ENCODE measurements at places on chromosomes 11 and 22.

- no peak for DNase-seq
These were observed 154.6 kb downstream of the TRIM29 start for GRCh38 chr11:119983240-119983732.

DNA sequence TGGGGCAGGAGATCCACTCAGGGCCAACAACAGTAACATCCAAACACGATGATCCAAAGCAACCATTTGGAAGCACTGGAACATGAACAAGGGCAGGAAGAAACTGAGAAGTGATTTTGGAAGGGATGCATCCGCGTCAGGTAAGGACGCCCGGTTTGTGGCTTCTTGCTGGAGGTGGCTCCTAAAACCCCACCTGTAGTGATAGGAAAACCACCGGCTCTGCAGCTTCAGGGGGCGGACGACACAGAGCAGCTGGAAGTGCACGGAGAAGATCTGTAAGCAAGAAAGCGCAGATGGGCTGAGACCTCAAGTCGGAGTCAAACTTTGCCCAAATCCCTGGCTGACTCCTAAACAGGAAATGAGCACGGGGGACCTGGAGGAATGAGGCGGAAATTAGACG lies 1066.1 kb downstream of the BRD1 start:
- no peak for DNase-seq

GRCh38 chr11:80616070-80616800 lies 1175.4 kb upstream of the TENM4 start:
- DNase-seq, result no peak

GRCh38 chr11:112518371-112518770 lies 257.7 kb upstream of the PLET1 start:
- no peak for DNase-seq

DNA sequence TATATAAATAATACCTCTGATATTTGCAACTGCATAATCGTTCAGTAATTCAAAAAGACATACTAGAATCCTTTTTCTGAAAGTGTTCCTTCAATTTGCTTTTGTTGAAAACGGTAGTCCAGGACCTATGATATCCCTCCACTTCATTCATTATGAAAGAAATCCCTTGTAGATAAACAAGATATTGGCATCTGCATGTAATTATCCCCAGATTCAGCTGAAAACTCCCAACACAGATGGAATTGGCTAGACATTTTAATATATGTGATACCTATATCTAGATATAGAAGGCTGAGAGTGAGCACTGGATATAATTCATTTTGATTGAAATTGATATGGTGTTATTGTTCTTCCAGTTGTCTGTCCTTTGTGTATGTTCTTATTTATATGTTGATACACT lies 109.4 kb downstream of the MSANTD4 start:
- no peak for DNase-seq

DNA sequence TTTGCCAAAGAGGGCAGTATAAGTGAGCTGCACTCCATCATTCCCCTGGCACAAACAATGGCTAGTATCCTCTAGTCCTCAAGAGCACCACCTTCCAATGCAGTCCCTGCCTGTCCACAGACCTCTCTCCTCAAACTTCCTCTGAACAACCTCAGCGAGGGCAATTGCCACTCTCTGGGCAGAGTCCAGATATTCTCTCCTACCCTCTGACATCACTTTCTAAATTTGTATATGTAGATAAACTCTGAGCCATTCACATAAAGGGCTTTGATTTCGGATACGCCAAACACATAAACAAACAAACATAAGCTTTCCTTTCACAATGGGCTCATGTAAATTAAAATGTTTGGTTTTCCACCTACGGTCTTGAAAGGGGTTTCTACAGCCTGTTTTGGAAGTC lies 3.0 kb upstream of the SLC43A3 start:
- DNase-seq, result no peak

DNA sequence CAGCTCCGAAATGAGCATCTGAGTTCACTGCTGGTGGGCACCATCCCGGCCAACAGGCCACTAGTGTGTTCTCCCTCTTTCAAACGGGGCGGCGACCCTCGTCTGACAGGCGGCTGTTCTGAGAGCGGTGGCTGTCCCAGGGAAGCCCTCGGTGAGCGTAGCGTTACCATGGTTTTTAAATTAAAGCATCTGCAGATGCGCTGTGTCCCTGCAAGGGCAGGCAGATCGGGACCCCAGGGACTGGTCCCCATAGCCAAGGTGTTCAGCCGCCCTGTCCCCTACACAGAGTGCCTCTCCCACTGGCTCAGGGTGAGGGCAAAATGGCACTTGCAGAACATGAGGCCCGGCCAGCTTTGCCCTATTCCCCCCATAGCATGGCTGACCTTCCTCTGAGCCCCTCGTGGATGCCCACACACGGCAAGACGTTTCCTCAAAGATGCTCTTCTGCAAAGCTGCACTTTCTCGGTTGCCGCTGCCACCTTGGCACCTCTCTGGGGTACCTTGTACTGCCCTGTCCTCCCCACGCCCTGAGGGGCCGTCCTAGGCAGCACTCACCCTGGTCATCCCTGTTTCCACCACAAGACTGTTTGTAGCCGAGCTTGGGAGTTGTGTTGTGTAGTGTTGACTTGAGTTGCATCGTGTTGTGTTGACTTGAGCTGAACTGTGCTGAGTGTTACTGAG lies 51.9 kb upstream of the KCNQ1OT1 start:
- no peak for DNase-seq

GRCh38 chr11:86668929-86669328 lies 3.5 kb downstream of the ME3 start:
- no peak for DNase-seq

- DNase-seq, result no peak
These were observed 155.7 kb downstream of the WT1 start for GRCh38 chr11:32279672-32280071.

GRCh38 chr11:59186130-59186594 lies 14.2 kb downstream of the DTX4 start:
- DNase-seq, result no peak

DNA sequence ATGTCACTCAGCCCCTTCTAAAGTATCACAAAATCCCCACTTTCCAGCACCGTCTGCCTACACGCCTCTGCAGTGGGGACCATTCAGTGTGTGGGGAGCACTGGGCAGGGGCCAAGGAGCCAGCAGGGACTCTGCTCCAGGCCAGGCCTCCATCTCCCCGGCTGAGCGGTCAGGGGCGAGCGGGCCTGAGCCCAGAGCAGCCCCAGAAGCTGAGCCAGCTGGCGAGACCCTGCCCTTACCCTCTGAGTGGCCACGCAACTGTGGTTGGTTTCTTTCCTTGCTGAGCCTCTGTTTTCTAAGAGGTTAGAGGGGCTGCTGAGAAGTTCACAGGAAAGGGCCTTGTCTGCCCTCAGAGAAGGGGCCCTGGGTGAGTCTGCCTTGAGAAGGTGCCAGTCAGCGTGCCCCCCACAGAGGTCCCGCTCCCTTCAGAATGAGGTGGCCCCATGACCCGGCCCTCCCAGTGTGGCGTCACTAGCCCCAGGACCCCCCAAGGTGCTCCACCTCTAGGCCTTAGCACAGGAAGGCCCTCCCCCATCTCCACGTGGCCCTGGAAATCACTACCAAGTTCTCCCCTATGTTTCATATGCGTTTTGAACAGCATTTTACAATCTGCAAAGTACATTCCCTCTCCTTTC lies 46.9 kb downstream of the WNT11 start:
- no peak for DNase-seq

DNA sequence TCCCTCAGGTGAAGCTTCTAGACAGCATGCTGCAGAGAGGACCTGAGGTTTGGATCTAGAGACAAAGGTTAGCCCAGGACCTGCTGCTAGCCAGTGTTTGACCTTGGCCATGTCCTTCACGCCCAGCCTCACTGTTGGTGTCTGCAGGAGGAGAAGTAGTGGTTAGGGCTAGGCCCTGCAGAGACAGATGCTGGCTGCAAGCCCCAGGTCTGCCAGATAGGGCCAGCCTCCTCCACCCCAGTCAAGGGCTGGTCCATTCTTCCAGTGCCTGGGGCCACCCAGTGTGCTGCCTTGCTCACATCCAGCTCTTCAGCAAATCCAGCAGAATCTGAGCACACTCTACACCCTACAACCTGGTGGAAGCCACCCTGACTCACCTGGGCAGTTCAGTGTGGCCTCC lies 21.5 kb upstream of the MIEF1 start:
- DNase-seq, result no peak

DNA sequence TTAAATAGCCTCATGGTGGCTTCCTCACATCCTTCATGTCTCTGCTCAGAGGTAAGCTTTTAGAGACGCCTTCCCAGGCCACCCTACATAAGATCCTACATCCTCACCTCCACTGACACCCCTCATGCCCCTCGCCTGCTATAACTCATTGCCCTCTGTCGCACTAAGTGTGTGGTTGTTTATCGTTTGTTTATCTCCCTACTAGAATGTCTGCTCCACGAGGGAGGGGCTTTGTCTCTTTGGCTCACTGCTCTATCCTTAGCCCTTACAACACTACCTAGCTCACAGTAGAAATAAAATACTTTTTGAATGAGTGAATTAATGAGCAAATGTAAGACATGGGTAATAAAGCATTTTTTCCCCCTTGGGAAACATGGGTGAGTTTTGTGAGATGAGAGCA lies 1.3 kb upstream of the CBLIF start:
- DNase-seq, result no peak

DNA sequence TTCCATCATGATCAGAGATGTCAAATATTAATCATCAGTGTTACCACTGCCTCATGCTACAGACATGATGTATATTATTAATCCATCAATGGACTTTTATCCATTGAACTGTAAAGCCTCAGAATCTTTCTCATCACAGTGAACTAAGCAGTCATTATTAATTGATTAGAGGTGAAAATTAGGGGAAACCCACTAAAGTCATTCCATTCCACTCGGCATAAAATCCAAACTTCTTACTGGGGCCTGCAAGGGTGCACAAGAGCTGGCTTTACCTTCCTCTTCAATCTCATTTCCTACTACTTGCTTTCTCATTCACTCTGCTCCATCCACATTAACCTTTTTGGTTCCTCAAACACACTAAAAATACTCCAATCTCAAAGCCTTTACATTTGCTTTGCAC lies 7.9 kb upstream of the CD44 start:
- DNase-seq, result no peak

DNA sequence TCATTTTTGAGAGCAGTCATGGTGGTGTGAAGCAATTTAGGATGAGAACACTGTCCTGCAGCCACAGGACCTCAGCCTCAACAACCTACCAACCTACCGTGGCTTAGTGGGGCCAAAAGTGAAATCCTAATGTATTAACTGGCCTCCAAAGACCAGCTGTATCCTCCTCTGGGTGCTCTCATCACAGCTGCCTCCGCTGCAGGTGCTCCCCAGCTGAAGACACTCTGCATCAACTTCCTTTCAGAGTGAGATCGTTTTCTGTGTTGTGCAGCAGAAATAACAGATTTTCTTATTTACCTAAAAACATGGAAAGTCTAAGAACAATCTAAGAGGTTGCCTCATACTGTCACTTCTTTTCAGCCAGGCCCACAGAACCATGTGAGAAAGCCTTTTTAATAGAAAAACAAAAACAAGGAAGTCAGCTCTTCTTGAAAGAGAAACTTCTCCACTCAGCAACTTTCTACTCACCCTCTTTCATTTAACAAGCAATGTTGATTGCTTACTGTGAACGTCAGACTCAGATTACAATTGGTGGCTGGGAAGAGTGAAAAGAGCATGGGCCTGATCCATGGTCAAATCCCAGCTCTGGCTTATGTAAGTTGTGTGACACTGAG lies 136.1 kb downstream of the TENM4 start:
- DNase-seq, result no peak

GRCh38 chr22:49427341-49427740 lies 400.3 kb downstream of the BRD1 start:
- no peak for DNase-seq

- DNase-seq, result no peak
These were observed 21.6 kb upstream of the NUP160 start for GRCh38 chr11:47869544-47870393.

- DNase-seq, result no peak
These were observed 39.1 kb upstream of the SPTBN2 start for GRCh38 chr11:66768088-66768521.

DNA sequence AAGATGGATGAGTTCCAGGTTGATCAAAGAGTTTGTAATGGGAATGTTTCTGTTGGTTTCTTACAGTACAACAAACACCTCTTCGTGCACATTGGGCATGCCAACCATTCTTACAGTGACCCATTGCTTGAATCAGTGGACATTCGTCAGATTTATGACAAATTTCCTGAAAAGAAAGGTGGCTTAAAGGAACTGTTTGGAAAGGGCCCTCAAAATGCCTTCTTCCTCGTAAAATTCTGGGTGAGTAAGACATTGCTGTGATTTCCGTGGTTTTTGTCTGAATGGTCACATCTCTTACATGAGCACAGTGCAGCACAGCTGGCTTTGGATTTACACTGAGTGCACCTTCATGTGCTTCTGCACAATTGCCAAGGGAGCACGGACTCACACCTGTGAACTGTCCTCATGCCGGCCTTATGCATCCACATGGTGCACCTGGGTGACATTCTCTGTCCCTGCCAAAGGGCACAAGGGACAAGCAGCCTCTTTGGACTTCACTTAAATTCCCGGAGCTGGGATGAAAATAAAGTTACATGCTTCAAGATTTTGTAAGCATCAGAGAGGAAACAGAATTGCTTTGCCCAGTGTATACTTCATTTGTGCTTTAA lies 107.1 kb upstream of the RASSF10 start:
- DNase-seq, result no peak

- DNase-seq, result no peak
These were observed 2.8 kb upstream of the MPPED1 start for GRCh38 chr22:43409046-43409445.

- no peak for DNase-seq
These were observed 36.0 kb downstream of the SYT13 start for GRCh38 chr11:45250035-45250718.

- no peak for DNase-seq
These were observed 38.8 kb downstream of the IRAG1 start for GRCh38 chr11:10654811-10655150.

- DNase-seq, result no peak
These were observed 16.4 kb upstream of the CTSC start for GRCh38 chr11:88353835-88354496.

DNA sequence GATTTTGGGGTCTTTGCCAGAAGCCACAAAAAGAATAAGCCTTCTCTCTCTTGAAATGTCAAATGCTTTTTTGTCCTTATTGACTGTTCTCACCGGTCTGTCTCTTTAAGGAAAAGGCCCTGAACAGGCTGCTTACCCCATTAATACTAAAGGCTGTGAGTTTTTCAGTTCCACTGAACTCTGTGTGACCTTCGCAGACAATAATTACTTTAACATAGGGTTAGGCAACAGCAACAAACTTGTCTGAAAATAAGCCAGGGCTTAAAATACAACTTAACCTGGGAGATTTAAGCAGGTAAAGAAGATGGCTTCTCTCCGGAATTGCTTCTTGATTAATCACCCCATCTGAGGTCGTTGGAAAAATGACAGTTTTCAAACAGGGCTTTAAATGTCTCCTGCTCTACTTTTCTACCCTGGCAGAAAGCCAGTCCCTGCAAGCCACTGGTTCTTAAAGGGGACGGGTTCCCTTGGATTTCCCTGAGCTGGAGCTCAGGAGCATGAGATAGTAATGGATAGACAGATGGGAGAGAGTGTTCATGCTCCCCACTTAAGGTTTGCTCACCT lies 69.4 kb downstream of the ARL14EP start:
- DNase-seq, result no peak

GRCh38 chr11:120566176-120566575 lies 54.6 kb downstream of the GRIK4 start:
- no peak for DNase-seq
